ENCODE measurements at places on chromosomes 2 and 18.

GRCh38 chr18:46406539-46406932, 250.5 kb downstream of the LOXHD1 start:
- DNase-seq: no peak

GRCh38 chr2:191635333-191636234, 42.4 kb upstream of the NABP1 start:
- no peak for DNase-seq

GRCh38 chr2:141941210-141941714, 189.6 kb downstream of the LRP1B start:
- peak; percentile 39 for DNase-seq

GRCh38 chr2:95539836-95540235, 52.0 kb upstream of the TRIM43 start:
- peak; percentile 76 for DNase-seq
